ENCODE measurements at places on chromosomes 3 and 15.

GRCh38 chr3:72015463-72015862 lies 230.5 kb upstream of the PROK2 start:
- DNase-seq, result peak; percentile 16

GRCh38 chr3:1616744-1617143 lies 481.9 kb upstream of the CNTN4 start:
- DNase-seq, result no peak

GRCh38 chr3:53585627-53586026 lies 91.2 kb downstream of the CACNA1D start:
- no peak for DNase-seq

GRCh38 chr3:23611737-23612295 lies 193.9 kb upstream of the UBE2E1 start:
- DNase-seq, result peak; percentile 35

DNA sequence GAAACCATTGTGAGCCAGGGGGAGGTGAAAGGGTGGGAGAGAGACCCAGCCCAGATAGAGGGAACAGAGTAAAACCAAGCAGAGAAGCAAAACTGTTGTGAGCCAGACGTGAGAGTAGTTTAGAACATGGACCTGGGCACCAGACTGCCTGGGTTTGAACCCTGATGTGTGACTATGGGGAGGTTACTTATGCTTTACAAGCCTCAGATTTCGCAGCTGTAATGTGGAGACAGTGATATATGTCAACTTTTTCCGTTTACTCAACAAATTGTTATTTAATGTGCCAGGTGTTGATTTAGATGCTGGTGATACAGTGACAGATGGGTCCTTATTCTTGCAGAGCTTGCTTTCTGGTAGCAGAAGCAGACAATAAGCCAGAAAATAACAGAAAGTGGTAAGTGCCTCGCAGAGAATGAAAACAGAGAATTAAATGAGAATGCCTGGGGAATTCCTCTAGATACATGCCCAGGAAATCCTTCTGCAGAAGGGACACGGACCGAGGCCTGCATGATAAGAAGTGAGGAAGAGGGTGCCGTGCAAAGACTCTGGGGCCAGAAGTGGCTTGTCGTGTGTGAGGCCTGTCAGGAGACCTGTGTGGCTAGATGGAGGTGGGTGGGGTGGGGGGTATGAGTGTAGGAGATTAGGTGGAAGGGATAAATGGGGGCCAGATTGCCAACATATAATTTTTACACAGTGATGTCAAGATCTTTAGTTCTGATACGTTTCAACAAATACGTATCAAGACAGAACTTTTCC lies 15.0 kb downstream of the KAT2B start:
- DNase-seq, result no peak

DNA sequence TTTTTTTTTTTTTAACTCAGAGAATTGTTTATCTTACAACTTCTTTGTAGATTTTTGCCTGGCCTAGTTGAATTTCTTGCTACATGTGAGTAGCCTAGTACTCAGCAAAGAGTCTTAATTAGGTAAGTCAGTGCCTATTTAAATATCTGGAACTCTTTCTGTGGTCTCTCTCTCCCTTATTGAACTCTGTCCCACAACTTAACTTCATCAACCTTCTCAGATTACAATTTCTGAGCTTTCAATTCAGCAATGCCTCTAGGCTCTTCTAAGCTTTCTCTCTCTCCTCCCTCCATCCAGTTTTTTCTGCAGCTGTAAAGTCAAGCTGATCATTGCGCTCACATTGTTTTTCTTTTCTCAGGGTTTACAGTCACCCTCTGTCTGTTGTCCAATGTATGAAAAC lies 517.6 kb upstream of the ROBO1 start:
- DNase-seq, result no peak

- DNase-seq, result no peak
These were observed 84.9 kb upstream of the SEC13 start for GRCh38 chr3:10405816-10406215.

DNA sequence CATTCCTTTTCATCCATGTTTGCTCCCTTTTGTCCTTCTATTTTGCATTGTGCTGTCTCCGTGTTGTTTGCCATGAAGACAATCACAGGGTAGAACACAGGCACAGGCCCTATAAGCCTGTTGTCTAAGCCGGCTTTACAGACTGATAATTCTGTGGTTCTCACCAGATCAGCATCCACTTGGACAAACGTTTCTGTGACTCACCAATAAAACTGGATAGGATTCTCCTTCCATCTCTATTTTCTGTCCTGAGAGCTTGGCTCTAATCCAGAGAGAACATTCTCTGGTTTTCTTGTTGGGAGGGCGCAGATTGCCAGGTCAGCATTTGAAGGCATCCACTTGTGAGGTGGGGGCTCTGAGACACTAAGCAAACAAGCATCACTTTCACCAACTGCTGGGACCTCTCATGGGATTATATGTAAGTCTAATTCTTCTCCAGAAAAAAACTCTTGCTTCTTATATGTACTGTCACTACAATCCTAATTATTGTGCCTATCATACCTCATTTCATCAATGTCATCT lies 101.6 kb downstream of the ERC2 start:
- DNase-seq, result no peak

- DNase-seq, result no peak
These were observed 34.4 kb upstream of the LCTL start for GRCh38 chr15:66600240-66600627.

- DNase-seq, result peak; percentile 47
These were observed 265.2 kb upstream of the TLE3 start for GRCh38 chr15:70362886-70363285.

DNA sequence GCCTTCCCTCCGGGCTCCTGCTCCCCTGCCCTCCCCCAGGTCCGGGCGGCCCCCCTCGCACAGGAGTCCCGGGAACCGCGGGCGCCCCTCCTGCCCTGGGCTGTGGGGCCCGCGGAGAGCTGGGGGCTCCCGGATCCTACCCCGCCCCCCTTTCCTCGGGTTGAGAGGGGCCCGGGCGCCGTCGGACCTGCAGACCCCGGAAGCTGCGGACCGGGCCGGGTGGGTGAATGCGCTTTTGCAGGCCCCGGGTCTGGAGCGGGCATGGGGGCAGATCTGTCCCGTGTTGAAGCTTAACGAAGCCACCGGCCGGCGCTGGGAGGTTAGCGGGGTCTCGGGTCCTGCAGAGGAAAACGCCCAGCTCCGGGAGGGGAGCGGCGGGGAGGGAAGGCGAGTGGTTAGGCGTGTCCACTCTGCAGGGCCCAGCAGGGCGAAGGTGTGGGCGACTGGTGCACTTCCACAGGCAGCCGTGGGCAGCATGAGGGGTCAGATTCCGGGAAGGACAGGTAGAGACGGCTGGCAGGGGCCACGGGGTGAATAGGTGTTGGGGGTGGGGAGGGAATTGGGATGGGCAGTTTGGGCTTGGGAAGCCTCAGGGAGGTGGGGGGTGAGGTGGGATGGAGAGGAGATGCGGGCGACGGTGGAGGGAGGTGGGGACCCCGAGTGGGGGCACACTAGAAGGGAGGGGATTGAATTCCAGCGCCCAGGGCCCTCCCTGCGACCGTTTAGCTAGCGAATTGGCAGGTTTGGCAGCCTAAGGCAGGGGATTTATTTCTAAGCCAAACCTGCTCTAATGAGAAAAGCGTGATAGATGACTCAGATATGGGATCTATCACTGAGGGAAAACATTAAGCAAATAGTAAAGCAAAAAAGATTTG lies 635 bp downstream of the CD276 start:
- no peak for DNase-seq

DNA sequence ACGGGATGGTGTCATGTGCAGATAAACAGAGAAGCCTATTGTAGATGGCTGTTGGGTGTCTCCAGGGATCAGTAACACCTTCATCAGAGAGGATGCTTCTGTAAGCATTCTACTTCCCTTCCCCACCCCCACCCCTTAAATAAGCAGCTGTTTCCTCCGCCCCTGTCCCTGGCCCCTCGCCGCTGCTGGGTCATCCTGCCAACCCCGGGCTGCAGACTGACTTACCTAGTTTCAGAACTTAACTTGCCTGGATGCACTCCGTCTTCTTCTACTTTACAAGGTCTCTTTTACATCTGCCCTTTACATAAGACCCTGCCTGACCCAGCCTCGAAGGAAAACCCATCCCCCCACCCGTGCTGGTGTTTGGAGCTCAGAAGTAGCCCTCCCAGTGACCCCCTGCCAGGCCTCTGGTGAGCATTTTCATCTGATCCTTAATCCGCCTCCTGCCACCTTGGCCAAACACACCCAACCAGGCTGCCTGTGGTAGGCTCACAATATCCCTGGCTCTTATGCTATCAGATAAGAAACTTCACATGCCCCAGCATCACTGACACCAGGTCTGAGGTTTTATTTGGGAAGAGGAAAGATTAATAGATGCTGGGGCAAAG lies 103.0 kb upstream of the HES1 start:
- no peak for DNase-seq

DNA sequence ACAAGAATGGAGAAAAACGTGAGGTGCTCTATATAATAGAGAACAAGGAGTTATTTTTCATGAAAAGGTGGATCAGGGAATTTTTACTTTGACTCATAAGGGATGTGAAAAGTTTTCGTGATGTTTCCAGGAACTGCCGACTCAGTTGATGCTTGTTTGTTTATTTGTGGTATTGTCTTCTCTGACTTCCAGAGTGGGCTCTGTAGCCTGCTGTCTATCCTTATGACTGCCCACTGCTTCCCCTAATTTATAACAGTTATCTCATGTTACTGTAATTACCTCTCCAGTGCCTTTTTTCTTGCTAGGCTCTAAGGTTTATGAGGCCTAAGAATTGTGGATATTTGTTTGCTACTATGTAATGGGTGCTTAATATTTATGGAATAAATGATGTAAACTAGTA lies 12.3 kb downstream of the ARL13B start:
- DNase-seq, result no peak

DNA sequence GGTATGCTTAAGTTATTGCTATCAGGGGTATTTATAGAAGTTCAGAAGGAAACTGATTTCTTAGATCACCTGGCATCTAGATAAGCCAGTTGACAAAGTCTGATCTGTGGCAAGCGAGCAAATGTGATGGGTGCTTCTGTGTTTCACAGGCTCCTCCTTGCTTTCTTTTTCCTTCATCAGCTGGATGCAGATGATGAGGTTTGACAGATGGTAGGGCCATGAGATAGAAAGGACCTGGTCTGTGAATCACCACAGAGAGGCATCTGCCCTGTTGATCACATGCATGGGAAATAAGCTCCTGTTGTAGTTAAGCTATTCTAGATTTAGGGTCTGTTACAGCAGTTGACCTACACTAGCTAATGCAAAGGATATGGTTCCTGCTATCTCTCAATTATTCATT lies 372.0 kb downstream of the NEK10 start:
- DNase-seq, result no peak

DNA sequence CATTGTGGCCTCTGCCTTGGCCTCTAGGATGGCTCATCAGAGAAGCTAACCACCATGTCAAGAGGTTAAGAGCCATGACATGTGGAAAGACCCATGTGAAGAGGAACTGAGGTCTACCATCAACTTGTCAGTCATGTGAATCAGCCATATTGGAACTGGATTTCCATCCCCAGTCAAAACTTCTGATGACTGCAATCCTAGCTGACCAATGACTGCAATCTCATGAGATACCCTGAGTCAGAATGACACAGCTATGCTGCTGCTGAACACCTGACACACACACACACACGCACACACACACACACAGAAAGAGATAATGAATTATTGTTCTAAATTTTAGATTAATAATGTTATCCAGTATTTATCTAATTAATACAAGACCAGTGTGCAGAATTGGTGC lies 337.5 kb upstream of the LMCD1 start:
- DNase-seq, result no peak

GRCh38 chr15:90697175-90697574 lies 20.0 kb upstream of the BLM start:
- no peak for DNase-seq

- DNase-seq, result no peak
These were observed 84.1 kb upstream of the SPRED1 start for GRCh38 chr15:38168467-38169070.

DNA sequence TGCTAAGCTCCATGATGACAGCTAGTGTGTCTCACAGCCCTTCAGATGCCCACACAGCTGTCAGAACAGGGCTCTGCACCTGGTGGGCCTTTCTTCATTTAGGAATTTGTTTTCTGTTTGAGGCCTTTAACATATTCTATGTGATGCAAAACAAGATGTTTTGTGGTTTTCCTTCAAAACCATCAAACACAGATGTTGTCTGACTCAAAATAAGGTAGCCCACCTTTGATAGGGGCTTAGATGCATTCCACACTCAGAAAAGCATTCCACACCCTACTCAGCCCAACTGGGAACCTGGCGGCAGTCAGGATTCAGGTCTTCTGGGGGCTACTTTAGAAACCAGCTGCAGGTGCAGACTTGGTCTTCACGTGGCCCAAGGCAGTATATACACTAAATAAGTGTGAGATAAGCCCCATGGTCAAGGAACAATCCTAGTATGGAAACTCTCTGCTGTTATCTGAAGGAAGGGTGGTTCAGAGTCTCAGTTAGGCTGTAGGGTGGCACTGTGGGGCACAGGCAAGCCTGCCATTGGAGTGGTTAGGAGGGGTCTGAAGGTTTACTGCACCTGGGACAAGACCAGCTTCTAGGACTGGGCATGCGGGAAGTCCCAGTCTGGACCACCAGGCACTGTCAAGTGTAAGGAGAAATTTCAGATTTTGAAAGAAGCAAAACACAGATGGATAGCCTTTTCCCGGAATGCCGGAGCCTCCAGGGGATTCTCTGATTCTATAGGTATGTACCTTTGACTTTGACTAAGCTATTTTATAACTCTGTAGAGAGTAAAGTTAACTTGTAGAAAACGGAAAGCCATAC lies 20.1 kb downstream of the LRRC2 start:
- DNase-seq, result no peak

GRCh38 chr3:129727707-129728106 lies 121.2 kb upstream of the PLXND1 start:
- no peak for DNase-seq

DNA sequence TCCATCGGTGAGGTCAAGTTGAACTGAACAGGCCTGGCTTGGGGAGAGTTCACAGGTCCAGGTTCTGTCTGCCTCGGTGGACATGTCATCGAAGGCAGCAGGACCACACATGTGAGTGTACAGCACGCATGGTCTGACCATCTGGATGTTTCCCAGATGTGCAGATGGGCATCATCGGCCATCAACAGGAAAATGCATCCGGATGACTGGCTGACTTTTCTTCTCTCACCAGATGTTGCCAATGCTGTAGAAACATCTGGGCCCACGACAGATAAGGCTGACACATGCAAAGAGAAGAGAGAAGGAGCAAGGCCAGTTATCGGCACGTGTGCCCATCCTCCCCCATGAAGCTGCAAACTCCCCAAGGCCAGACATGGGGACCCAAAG lies 45.1 kb downstream of the NOX5 start:
- no peak for DNase-seq

- no peak for DNase-seq
These were observed 11.3 kb upstream of the C3orf52 start for GRCh38 chr3:112074616-112075497.

- peak; percentile 92 for DNase-seq
These were observed 54.0 kb downstream of the B3GNT5 start for GRCh38 chr3:183306798-183307671.

DNA sequence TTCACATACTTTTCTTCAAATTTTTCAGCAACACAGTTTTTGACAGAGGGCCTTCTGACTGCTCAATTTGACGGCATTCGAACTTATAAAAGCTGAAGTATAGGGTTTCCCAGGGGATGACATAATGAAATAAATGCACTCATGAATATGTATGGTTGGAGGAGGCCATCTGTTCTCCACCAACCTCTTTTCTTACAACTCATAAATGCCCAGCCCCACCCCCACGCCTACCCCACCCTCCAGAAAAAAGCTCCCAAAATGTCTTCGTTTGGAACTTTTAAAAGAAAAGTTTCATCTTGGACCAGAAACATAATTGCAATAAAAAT lies 211.6 kb upstream of the LRRN1 start:
- DNase-seq, result no peak

GRCh38 chr3:26345613-26346012 lies 277.0 kb upstream of the LRRC3B start:
- no peak for DNase-seq

GRCh38 chr15:31525988-31526665 lies 199.5 kb downstream of the KLF13 start:
- DNase-seq, result no peak

All from suppressor macrophage treated with lipopolysaccharide for 4 hours (primary cell).